T-helper 17 cell (primary cell): ENCODE measurements at places on chromosomes 12 and 14.
A peak's percentile ranks its signal among the peaks of the same experiment; 100 is the strongest.

GRCh38 chr12:13195785-13196129 lies 769 bp upstream of the EMP1 start:
- peak overlapping the region; percentile 88 for H3K4me3 ChIP-seq
- no peaks in the 10 kb centered on the region for H3K36me3 ChIP-seq
- peaks cover 26% of the 10 kb centered on the region for H3K4me1 ChIP-seq
- peaks cover under 1% of the 10 kb centered on the region for H3K27me3 ChIP-seq
- no peak for DNase-seq
- peak overlapping the region; percentile 91 for H3K27ac ChIP-seq

- H3K27me3 ChIP-seq = no peaks in the 10 kb centered on the region
- H3K27ac ChIP-seq = no peak overlapping the region
- H3K4me1 ChIP-seq = no peaks in the 10 kb centered on the region
- no peak overlapping the region for H3K4me3 ChIP-seq
- H3K36me3 ChIP-seq = no peaks in the 10 kb centered on the region
Measured at GRCh38 chr12:80556566-80556965, 112.5 kb downstream of the PTPRQ start.

DNA sequence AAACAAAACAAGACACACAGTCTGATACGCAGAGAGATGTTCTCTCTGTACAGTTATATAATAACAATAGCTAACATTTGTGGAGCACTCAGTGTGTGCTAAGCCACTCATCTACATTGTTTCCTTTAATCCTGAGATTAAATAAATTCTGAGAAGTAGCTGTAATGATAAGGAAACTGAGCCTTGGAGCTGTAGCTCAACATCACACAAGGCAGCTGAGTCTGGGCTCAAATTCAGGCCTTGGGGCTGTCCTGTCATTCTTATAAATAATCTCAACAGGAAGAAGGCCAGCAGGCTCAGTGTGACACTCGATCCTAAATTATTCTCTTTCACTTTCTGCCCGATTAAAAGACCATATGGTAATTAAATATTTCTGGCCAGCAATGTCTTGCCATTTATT lies 24.5 kb downstream of the CDKN1B start:
- no peaks in the 10 kb centered on the region for H3K27me3 ChIP-seq
- no peak for DNase-seq
- H3K27ac ChIP-seq = no peak overlapping the region
- H3K36me3 ChIP-seq = peaks cover 8% of the 10 kb centered on the region
- no peak overlapping the region for H3K4me3 ChIP-seq

DNA sequence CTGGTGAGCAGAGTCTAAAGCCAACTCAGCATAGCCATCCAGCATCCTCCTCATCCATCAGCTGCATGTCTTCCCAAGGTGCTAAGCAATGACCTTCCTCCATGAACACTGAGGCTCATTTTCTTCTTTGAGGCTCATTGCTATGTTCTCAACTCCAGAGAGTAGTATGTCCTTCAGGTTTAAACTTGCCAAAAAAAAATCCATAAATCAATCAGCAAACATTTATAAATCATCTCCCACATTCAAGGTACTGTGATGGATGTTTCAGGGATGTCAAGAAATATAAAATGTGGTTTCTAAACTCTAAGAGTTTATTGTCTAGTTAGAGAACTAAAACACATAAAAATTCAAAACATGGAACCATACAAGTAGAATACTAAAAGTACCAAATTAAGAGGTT lies 29.8 kb upstream of the MDM1 start:
- H3K4me1 ChIP-seq = peaks cover 45% of the 10 kb centered on the region
- H3K27me3 ChIP-seq = no peaks in the 10 kb centered on the region
- peak overlapping the region; percentile 56 for H3K27ac ChIP-seq
- H3K36me3 ChIP-seq = no peaks in the 10 kb centered on the region

GRCh38 chr12:62847709-62848108 lies 87.2 kb downstream of the PPM1H start:
- H3K36me3 ChIP-seq = no peaks in the 10 kb centered on the region
- no peaks in the 10 kb centered on the region for H3K4me1 ChIP-seq
- peaks cover 12% of the 10 kb centered on the region for H3K27me3 ChIP-seq
- H3K4me3 ChIP-seq = no peak overlapping the region
- H3K27ac ChIP-seq = no peak overlapping the region

- H3K27ac ChIP-seq = no peak overlapping the region
- peaks cover 86% of the 10 kb centered on the region for H3K27me3 ChIP-seq
- H3K4me1 ChIP-seq = peaks cover 15% of the 10 kb centered on the region
- H3K36me3 ChIP-seq = peaks cover 3% of the 10 kb centered on the region
- no peak for DNase-seq
- no peak overlapping the region for H3K4me3 ChIP-seq
Measured at GRCh38 chr14:94767321-94767878, 2.5 kb downstream of the GSC start.

GRCh38 chr14:43625294-43625693 lies 881.8 kb downstream of the FSCB start:
- H3K27ac ChIP-seq = no peak overlapping the region
- no peaks in the 10 kb centered on the region for H3K27me3 ChIP-seq
- no peaks in the 10 kb centered on the region for H3K36me3 ChIP-seq
- no peak for DNase-seq
- H3K4me1 ChIP-seq = no peaks in the 10 kb centered on the region

DNA sequence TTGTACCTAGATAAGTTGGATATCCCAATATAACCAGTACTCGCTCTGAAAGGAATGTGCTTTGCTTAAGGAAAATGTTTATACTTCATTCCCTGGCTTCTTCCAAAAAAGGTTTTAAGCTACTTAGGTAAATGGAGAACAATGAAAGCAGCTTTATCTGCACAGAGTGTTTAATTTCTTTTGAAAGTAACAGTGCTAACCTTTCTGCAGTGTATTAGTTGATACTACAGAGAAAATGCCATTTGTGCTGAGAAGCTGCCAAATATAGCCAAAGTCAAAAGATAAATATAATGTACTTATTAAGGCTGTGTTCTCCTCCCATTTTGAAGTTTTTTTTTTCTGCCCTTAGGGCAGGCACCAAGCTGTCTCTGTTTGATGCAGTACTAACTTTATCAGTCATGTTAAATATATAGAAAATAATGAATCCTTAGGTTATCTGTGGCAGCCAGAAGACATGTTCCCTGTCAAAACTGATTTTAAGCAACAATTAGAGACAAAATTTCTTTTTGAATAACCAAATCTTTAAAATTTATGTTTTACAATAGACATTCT lies 145.4 kb upstream of the KITLG start:
- DNase-seq = no peak
- no peak overlapping the region for H3K4me3 ChIP-seq
- no peaks in the 10 kb centered on the region for H3K27me3 ChIP-seq
- H3K4me1 ChIP-seq = no peaks in the 10 kb centered on the region
- no peaks in the 10 kb centered on the region for H3K36me3 ChIP-seq

DNA sequence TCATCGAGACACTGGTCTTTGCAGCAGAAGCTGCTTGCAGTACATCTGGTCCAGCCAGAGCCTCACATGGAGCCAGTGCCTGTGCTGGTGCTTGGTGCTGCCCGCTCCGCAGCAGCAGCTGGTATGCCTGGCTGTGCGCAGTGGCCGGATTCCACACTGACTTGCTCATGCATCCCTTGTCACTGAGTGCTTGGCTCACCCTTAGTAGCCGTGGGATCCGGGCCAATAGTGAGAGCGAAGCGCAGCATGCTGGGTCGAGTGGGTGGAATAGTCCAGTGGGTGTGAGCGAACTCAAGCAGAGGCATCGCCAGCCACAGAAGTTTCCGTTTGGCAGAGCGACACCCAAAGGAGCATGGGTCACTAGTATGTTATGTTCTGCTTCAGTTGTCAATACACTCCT lies 10.1 kb upstream of the FBXO33 start:
- H3K4me3 ChIP-seq = no peak overlapping the region
- H3K27ac ChIP-seq = no peak overlapping the region
- H3K36me3 ChIP-seq = no peaks in the 10 kb centered on the region
- no peak for DNase-seq
- H3K4me1 ChIP-seq = peaks cover 6% of the 10 kb centered on the region
- peaks cover 10% of the 10 kb centered on the region for H3K27me3 ChIP-seq

DNA sequence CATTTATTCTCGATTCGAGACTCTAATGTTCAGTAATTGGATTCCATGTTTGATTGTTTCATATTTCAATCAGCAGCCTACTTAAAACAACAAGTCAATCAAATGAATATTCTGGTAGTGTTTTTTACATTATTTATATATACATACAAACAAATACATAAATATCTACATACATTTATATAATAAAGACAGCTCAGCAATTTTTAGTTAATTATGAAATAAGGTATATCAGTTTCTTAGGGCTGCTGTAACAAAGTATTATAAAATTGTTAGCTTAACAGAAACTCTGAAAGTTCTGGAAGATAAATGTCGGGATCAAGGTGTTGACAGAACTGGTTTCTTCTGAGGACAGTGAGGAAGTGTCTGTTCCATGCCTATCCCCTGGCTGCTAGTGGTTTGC lies 105.9 kb downstream of the MGST1 start:
- H3K27ac ChIP-seq = no peak overlapping the region
- no peaks in the 10 kb centered on the region for H3K4me1 ChIP-seq
- H3K27me3 ChIP-seq = no peaks in the 10 kb centered on the region
- no peak overlapping the region for H3K4me3 ChIP-seq

- H3K36me3 ChIP-seq = no peaks in the 10 kb centered on the region
- peaks cover 1% of the 10 kb centered on the region for H3K27me3 ChIP-seq
- H3K4me1 ChIP-seq = no peaks in the 10 kb centered on the region
- H3K27ac ChIP-seq = no peak overlapping the region
Measured at GRCh38 chr12:69117566-69118266, 121.7 kb upstream of the CPSF6 start.

GRCh38 chr12:124583854-124584253 lies 16.4 kb upstream of the NCOR2 start:
- no peaks in the 10 kb centered on the region for H3K36me3 ChIP-seq
- no peaks in the 10 kb centered on the region for H3K27me3 ChIP-seq
- H3K4me3 ChIP-seq = no peak overlapping the region
- H3K27ac ChIP-seq = no peak overlapping the region
- peaks cover 7% of the 10 kb centered on the region for H3K4me1 ChIP-seq

DNA sequence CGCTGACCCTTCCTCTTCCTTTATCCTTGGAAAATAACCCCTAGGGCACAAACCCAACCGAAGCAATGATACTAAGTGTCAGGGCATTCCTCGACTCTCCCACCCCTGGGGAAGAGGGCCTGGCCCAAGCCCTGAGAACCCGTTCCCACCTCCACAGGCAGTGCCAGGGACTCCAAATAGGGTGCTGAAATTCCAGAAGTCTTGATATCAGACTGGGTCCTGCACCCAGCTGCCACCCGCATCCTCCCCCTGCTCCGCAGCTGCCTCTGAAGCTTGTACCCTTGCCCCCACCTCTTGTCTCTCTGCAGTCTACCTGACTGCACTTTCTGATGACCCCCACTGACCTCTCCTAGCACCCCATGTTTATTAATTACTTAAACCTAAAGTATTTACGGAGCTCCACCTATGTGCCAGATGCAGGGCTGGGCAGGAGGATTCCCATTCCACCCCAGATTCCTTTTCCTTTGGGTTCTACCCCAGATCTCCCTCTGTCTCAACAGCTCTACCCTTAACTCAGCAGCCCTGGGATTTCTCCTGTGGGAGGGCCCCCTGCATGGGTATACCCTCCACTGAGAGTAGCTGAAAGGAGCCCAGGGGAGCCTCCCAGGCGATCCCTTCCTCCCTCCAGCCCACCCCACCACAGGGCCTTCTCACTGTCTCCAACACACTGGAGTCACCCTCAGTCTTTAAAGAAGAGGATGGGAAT lies 4.1 kb upstream of the KRT18 start:
- H3K27me3 ChIP-seq = peaks cover 34% of the 10 kb centered on the region
- no peak overlapping the region for H3K4me3 ChIP-seq
- H3K36me3 ChIP-seq = peaks cover 7% of the 10 kb centered on the region
- H3K27ac ChIP-seq = peak overlapping the region; percentile 72
- H3K4me1 ChIP-seq = peaks cover 13% of the 10 kb centered on the region

- no peaks in the 10 kb centered on the region for H3K36me3 ChIP-seq
- no peak for DNase-seq
- H3K27ac ChIP-seq = no peak overlapping the region
- H3K4me1 ChIP-seq = no peaks in the 10 kb centered on the region
Measured at GRCh38 chr12:3332188-3332587, 158.8 kb upstream of the PRMT8 start.
